ENCODE measurements at places on chromosomes 2 and 18. TPM values are rescaled to one million over a fixed set of nuclear protein-coding genes. Genes with fewer than 3 reads are reported as not detected.

The CNNM3 gene
- total RNA-seq, result 28.5 TPM

The VWC2L gene
- total RNA-seq, result not detected

The RBM44 gene
- total RNA-seq, result 0.25 TPM

The SATB2 gene
- total RNA-seq, result 0.15 TPM

The CD28 gene
- total RNA-seq, result 70.0 TPM

The HOXD4 gene
- total RNA-seq, result not detected

The DSC1 gene
- total RNA-seq, result 0.04 TPM

The MYO5B gene
- not detected for total RNA-seq

The PCARE gene
- not detected for total RNA-seq

The RRM2 gene
- 444 TPM for total RNA-seq

All from activated CD8-positive, alpha-beta memory T cell treated with anti-CD3 and anti-CD28 coated beads for 36 hours (primary cell).